AG04449 (cell line): ENCODE measurements at places on chromosomes 4 and X.

DNA sequence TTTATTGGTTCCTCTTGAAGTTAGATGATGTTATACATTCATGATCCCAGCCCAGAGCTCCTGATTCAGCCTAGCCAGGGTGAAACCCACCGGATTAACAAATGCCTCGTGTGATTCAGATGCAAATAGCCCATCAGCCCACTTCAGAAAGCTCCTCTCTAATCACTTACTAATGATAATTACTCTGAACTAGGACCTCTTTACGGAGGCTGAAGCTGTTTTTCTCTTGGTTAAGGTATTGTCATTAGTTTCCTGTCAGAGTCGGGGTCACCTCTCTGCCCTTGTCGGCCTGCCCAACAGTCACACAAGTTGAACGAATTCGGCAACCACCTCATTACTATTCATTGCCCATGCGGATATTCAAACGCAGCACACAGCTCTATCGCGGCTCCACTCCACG, 36.6 kb downstream of the ZFP42 start:
- DNase-seq: no peak

DNA sequence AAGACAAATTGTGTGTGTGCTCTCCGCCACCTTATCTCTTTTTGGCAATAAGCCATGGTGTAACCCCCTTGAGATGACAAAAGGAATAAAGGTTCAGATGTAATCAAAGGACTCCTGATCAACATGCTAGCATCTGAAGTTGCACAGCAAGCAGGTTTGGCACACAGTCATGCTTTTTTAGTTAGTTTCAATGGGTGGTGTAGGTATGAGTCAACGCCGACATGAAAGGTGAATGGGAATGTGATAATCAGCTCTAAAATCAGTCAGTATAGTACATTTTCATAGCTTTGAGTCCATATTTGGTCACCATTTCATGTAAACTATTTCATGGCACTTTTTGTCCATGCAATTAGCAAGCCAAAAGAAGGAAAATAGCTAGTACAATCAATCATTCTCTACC, 50.4 kb upstream of the ETNPPL start:
- DNase-seq: no peak

- DNase-seq: no peak
These were observed 252.9 kb upstream of the KLF3 start for GRCh38 chr4:38411092-38411491.

DNA sequence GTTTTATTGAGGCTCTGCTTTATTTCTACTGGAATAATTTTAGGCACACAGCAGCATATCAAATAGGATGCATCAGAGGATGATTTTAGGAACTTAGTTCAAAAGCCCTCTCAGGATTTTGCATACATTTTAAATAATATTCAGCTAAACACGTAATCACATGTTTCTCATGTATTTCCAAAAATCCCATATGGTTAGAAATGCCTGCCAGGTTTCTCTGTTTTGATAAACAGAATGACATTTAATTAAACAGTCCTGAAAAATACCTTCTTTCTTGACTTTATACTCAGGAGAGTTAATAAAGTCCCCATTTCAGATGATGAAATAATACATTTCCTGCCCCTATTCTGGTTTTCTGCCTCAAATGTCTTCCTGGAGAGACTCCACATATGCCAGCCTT, 86.5 kb upstream of the AMELX start:
- no peak for DNase-seq

- DNase-seq: no peak
These were observed 55.5 kb upstream of the NYX start for GRCh38 chrX:41391606-41392005.

DNA sequence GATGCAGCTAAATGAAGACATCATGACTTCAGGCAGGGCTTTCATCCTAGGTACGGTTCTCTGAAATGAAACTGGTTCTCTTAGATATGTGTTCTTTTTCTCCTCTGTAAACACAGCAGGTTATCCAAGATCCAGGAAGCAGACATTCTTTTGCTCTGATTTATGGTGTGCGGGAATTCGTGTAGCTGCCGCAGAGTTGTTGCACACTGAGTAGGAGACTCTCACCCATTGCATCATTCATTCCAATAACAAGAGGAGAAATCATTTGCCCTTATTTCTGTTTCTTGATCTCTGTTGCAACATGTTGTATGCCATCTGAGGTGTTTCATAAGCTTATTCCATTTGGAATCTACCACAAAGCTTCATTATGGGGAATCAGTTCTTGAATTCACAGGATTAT, 133.6 kb upstream of the VCX2 start:
- DNase-seq: no peak
